ENCODE measurements at places on chromosomes 2 and 18.

- no peak for DNase-seq
Measured at GRCh38 chr2:121501554-121501953, 29.1 kb upstream of the RNU4ATAC start.

DNA sequence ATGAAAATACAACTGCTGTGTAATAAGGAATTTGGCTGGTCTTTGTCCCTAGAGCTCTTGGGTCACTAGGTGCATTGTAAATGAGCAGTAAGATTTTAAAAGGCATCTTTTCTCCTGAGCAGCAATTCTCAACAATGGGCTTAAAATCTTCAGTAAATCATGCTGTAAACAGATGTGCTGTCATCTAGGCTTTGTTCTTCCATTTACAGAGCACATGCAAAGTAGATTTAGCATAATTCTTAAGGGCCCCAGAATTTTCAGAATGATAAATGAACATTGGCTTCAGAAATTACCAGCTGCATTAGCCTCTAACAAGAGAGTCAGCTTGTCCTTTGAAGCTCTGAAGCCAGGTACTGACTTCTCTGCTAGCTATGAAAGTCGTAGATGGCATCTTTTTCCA lies 26.8 kb upstream of the SCRN3 start:
- no peak for DNase-seq

DNA sequence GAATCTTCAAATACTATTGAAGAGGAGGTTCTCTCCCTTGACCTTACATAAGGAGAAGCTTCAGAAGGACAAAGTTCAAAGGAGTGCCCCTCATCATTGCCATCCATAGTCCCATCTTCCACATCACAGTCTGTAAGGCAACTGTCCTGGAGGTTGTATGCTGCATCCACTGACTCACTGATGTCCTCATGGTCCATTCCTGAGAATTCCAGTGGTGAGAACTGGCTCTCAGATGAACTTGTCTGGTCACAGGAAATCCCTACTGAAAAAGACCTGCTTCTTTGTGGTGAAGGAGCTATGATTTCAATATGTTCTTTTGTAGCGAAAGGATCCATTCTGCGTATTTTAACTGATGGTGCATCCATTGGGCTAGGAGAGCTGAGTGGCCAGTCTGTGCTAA lies 52.2 kb downstream of the EIF2AK3 start:
- no peak for DNase-seq

- DNase-seq, result no peak
Measured at GRCh38 chr2:169038338-169038757, 7.2 kb upstream of the ABCB11 start.

- DNase-seq, result no peak
Measured at GRCh38 chr18:24103320-24104021, 35.4 kb upstream of the CABYR start.
